ENCODE measurements at places on chromosomes 11 and 22.

- DNase-seq: no peak
Observed at GRCh38 chr11:64724863-64725532, 2.0 kb upstream of the NRXN2 start.

GRCh38 chr11:9717719-9718118 is 53.8 kb downstream of the SWAP70 start:
- no peak for DNase-seq

- no peak for DNase-seq
Observed at GRCh38 chr11:69361048-69361447, 67.1 kb downstream of the MYEOV start.

DNA sequence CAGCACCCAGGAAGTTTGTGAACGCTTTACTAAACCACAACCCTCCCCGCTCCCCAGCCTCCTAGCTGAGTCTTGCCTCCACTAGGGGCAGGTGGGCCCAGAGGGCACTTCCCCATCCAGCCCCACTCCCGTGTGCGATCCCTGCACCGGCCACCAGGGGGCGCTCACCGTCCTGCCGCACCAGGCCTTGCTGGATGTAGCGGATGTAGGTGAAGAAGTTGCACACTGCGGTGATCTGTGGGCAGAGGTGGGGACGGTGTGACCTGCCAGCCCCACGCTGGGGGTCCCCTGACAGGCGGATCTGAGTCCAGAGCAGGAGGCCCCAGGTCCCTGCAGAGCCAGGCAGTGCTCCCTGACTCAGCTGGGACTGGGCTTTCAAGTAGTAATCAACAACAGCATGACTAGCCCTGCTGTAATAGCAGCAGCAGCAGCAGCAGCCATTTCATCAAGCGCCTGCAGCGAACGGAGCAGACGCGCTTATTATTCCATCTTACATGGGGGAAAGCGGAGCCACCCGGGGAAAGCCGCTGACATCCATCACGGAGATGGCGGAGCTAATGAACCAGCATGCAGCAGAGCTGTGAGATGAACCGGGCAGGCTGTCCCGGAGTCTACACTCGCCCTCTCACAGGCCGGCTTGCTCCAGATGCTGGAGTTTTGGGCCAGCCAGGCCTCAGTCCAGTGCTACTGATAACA is 7.9 kb upstream of the FADS3 start:
- peak; percentile 92 for DNase-seq

DNA sequence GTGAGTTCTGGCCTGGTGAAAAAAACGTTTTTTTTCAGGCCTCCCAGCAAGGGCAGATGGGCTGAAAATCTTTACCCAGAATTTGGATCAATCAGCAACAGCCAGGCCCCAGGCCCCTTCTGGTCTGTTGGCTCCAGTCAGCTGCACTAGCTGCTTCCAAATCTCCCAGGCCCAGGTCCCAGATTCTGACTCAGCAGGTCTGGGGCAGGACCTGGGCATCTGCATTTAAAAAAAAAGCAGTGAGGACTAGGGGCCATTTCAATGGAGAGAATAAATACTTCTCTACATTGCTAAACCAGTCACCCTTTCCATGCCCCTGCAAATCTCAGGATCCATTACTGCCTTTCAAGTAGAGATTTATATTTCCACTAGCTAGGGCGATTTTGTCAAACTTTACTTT is 4.3 kb downstream of the SLC15A3 start:
- DNase-seq: no peak

- no peak for DNase-seq
Observed at GRCh38 chr22:49140911-49141665, 686.6 kb downstream of the BRD1 start.

GRCh38 chr22:20106205-20106848 is 9.6 kb upstream of the RANBP1 start:
- no peak for DNase-seq

DNA sequence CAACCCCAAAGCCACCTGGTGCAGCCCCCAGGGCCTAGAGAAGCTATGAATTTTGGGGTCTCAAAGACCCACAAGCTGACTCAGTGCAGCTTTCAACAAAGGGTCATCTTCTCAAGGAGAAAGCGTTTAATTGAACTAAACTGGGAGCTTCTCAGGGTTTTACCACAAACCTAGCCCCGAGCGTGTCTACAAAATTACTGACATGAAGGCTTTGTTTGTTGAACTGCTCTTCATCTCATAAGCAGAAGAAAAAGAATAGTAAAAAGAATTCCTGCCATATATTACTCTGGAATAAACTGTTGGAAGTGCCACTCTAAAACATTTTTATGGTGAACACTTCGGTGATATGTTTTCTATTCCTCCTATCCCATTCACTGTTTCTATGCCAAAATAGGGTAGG is 50.8 kb upstream of the INCENP start:
- DNase-seq: no peak

DNA sequence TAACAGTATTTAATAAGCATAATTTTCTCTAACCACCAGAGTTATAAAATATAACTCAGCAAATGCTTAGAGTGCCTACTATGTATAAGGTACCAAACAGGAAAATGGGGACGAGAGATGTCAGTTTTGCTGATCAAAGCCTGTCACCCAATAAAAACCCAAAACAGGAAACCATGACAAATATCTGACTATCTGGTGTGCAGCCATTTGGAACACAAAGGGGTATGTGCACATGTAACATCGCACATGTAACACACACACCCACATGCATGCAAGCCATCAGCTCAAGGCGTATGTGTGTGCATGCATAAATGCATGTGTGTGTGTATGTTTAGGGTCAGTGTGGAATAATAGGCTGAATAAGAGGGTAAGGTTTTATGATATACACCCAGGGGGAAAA is 64.2 kb downstream of the PRR5L start:
- no peak for DNase-seq

DNA sequence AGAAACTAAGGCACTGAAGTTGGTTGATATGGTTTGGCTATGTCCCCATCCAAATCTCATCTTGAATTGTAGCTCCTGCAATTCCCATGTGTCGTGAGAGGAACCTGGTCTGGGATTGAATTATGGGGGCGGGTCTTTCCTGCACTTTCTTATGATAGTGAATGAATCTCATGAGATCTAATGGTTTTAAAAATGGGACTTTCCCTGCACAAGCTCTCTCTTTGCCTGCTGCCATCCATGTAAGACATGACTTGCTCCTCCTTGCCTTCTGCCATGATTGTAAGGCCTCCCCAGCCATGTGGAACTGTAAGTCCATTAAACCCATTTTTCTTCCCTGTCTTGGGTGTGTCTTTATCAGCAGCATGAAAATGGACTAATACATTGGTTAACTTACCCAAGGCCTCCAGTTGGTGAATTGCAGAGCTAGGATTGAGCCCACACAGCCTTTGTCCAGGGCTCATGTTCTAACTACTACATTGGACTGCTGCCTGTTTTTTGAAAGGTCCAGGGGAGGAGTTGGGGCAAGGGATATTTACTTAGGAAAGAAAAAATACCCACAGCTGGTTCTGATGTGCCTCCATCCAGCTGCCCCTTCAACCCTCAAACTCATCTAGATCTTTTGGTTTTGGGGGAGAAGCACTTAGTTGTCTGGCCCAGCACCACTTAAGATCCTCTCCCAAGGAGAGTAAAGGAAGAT is 107.8 kb upstream of the NAV2 start:
- DNase-seq: no peak

- no peak for DNase-seq
Observed at GRCh38 chr11:74318241-74318932, 6.9 kb upstream of the P4HA3 start.

DNA sequence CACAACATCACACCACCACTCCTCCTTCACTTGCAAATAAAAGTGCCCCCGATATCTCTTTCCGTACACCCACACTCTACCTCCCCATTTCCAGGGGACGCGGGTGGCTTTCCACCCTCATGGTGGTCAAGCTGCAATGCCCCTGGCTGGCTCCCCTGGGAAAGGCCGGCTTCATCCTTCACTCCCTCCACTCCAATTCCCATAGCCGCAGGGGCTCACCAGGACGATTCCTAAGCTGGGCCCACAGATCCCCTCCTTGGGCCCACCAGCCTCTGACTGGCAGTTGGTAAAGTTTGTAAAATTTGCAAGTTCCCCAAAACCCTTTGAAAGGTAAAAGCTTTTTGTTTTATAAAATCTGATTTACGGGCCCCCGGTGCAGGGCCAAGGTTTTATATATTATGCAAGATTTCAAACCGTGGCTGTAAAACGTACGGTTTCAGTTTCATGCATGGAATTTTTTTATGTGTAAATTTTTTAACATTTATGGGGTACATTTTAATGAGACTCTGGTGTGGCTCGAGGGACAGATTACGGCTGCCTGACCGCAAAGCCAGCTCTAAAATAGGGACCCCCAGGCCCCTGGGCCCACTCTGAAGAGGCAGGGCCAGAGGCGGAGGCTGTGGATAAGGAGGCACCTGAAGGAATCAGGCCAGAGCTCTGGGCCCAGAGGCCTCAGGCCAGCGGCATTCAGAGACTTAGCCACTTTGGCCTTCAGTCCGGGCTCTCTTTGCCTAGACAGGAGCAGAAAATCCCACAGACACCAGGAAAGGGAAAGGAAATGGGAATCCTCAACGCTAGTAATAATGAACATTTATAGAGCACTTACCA is 106.5 kb downstream of the FEZ1 start:
- DNase-seq: no peak

DNA sequence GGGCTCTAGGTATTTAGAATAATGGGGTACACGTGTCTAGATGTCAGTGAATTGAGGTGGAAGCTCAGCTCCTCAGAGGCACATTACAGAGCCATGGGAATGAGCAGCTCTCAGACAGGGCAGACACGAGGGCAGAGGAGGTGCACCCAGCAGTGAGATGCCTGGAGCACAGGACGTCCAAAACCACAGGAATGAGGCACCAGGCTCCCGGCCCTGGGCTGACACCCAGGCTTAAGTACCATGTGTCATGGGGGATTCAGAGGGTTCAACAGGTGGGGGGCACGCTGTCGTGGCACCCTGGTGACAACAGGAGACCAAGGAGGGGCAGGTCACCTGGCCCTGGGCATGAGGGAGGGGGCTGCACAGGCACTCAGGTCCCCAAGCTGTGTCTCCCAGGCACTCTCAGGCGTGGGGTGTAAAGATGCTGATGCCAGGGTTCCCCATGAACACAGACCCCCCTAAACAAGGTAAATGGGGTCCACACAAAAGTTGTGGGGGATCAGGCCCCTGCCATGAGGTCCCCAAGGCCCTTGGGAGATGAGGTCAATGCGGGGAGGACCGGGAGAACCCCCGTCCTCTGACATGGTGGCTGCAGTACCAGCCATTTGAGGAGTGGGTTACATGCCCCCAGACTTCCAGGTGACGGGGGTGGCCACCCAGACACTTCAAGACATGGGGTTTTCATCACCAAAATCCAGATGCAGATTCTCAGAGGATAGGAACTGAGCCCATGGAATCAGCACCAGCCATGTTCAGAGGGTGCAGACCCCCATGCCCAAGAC is 5.6 kb upstream of the SYT8 start:
- no peak for DNase-seq

GRCh38 chr22:17831501-17832251 is 57.4 kb upstream of the BID start:
- no peak for DNase-seq

- no peak for DNase-seq
Observed at GRCh38 chr11:22416462-22416861, 78.3 kb downstream of the SLC17A6 start.

GRCh38 chr22:43273902-43274484 is 69.2 kb downstream of the SCUBE1 start:
- peak; percentile 58 for DNase-seq

DNA sequence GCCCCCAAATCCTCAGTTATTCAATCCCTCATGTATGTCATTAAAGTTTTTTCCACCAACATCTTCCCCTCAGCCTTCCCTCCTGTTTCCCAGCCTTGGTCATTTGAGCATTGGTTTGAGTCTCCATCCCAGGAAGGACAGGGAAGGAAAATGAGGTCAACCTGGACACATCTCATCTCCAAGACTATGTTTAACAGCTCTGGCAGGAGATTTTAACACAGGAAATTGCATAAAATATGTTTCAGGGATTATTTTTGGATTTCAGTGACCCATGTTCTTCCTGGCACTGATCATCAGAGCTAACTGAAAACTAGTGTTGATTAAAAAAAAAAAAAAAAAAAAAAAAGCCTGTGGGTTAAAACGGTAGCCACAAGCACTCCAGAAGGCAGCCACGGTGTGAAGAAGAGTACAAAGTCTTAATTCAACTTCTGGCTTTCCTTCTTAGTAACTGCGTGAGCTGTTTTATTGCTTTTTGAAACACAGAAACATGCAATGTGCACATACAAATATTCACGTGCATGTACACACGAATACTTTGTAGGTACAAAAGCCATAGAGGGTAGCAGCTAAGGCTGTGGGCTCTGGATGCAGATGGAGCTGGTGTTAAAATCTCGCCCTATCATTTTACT is 164.4 kb upstream of the DDI1 start:
- DNase-seq: no peak

DNA sequence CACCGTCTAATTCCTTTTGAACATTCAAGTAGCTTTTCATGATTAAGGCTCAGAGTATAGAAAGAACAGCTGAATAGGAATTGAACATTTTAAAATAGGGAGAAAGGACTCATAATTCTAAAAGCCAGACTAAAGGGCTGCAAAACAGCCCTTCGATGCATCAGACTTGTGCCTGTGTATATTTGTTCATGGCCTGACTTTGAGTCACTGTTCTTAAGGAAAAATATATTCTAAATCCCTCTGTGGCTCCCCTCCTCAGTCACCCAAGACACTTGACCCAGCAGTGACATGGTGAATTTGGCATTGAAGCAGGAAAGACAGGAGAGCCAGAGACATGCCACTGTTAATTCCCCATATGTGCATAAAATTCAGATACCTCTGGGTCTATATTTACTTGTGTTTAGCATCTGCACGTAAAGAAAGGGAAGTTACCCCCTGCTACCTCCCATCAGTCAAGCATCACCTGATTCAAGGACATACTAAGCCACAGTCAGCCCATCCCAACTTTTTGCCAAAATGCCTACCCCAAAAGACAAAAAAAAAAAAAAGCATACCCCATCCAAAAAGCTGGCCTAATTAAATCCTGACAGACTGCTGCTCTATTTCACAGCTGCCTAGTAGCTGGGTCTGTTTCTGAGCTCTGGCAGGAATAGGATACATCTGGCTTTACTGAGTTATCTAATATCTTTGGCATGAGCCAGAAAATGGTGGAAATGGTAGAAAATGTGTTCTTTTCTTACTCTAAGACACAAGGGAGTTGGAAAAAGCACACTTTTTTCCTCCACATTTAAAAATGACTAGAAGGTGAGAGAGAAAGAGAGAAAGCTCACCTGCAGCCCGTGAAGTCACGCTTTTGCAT is 93.5 kb downstream of the COMMD9 start:
- DNase-seq: no peak

DNA sequence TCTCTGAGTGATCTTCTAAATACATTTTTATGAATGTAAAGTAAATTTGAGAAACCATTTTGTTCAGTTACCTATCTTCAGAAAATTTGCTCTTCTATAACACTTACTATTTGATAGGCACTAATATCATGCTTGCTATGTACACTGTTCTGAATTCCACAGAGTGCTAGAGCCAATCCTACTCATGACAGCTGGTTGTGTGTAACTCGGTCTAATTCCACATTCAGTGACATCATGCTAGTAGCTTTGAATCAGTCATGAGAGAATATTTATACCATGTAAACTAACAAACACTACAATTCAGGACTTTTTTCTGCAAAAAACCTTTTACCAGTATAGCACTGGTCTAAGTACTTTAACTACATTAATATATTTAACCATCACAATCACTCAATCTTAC is 902.9 kb downstream of the DLG2 start:
- DNase-seq: no peak

Measured in GM18507 (cell line).